Activated effector memory CD4-positive, alpha-beta T cell treated with Interleukin-2 at 50 U/mL for 16 hours (primary cell): ENCODE measurements at places on chromosomes 1 and 21.

GRCh38 chr21:34734696-34735095, 65.9 kb downstream of the CLIC6 start:
- no peak for DNase-seq

GRCh38 chr1:232018231-232019025, 391.8 kb downstream of the DISC1 start:
- DNase-seq = no peak

GRCh38 chr1:33311706-33312412, 9.0 kb downstream of the A3GALT2 start:
- DNase-seq = no peak

- no peak for DNase-seq
Measured at GRCh38 chr21:26473471-26473870, 99.6 kb downstream of the CYYR1 start.

DNA sequence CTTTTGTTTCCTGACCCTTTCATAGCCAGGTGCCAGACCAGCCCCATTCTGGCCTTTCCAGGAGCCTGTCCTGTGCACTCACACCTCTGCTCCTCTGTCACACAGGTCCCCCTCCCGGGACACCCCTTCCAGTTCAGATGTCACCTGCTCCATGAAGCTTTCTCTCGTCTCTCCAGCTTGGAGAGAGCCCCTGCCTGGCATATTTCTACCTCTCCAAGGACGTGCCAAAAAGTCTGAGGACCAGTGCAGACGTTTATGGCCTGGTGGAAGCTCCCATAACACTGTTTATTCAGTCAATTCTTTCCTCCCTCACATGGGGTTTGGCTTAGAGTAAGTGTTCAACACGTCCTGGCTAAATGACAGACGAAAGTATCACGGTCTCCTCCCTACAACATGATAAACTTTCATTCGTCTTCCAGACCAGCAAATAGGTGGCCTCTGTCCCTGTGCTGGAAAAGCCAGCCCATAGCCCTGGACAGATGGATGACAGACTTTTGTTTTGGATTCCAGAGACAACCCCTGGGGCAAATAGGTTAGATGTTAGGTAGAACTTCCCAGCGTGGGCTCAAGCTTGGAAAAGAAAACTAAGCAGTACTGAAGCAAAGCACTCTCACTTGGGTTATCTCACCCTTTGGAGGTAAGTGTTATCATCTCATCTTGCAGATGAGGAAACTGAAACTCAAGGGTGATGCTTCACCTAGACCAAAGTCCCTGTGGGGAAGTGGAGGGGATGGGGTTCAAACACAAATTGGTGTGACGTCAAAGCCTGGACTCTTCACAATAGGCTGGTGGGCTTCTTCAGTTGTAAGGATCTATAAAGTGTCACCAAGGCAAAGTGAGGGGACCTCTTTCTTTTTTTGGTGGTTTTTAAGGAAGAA, 52.9 kb upstream of the ECE1 start:
- no peak for DNase-seq

DNA sequence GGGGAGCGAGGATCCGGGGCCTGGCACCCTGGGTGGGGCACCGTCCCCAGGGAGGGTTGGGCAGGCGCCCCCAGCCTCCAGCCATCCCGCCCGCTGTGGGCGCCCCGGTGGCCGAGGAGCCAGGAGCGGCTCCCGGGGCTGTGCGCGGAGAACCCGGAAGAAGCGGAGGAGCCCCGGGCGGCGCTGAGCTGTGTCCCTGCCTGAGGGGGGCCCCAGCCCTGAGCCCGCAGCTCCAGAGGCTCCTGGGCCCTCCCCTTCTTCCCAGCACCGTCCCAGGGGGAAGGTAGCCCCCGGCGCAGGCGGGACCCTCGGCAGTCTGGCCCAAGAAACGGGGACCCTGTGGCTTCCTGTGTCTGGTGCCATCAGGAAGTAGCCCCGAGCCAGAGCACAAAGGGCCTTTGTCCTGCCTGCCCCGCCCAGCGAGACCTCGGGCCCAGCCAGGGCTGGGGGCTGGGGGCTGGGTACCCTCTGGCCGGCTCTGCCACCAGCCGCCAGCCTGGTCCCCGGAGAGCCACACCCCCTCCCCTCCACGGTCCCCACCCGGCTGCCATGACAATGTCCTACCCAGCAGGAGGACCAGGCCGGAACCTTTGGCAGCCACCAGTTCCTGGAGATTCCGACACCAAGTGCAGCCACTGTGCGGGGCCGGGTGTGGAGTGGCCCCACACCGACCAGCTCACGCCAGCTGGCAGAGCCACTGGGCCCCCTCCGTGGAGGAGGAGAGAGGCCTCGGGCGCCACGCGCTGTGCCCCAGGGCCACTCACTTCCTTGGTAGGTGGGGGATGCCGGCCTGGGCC, 15.6 kb upstream of the TTLL10 start:
- DNase-seq = peak; percentile 36

GRCh38 chr1:203797948-203798655, 2.7 kb downstream of the ZBED6 start:
- DNase-seq = no peak

GRCh38 chr1:160636076-160636475, 10.8 kb downstream of the SLAMF1 start:
- DNase-seq = no peak

DNA sequence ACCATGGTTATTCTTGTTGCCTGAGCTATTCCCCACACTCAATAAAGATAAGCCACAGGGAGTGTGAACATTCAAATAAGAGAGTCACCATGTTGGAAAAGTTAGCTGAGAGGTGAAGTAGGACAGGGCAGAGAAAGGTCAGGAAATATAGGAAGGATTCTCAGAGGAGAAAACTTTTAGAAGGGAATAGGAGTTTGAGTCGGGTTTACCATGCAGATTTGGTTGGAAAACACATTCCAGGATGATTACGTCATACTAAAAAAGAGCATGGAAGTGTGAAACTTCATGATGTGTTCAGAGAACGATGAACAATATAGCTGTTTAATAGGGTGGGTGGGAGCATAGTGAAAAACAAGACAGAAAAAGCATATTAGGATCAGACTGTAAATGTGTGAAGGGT, 1125.3 kb upstream of the ADGRL2 start:
- no peak for DNase-seq

DNA sequence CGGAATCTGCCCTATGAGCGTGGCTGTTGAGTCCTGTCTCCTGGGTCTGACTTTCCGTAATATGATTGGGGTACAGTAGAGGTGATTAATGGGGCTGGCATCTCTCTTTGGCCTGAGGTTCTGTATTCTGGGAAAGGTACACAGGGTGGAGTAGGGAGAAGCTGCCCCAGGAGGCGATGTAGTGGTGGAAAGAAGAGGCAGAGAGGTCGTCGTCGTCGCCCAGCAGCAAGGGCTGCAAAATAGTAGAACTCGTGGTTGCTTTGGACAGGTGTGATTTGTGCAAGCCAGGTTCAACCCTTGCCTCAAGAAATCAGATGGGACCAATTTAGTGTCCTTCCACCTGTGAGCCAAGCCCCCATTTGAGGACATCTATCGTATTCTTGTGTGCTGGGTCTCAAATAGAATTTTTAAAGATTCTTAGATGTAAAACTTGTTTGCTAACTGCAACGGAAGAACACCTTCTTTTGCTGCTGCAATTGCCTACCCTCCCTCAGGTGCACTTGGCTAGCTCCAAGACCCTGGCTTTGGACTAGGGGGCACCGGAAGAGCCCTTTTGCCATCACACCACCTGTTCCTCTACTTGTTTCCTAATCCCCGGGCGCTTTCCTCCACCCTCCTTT, 1.3 kb upstream of the HMGN2 start:
- no peak for DNase-seq

DNA sequence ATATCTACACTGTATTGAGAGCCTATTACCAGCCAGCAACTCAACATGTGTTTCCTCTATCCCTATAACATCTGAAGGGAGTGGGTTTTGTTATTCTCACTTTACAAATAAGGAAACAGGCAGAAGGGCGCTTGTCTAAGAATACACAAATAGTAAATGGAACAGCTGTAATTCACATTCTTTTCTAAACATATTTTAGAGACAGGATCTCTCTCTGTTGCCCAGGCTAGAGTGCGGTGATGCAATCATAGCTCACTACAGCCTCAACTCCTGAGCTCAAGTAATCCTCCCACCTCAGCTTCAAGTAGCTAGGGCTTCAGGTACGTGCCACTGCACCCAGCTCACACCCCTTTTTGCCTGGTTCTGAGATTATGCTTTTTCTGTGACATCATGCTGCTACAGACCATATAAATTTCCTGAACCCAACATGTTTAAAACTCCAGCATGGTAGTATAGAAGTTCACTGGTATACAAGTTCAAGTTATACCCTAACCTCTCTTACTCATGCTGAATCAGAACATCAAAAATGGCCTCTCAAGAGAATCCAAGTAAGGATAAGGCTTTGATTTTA, 8.6 kb upstream of the TACSTD2 start:
- no peak for DNase-seq

- no peak for DNase-seq
Measured at GRCh38 chr1:2134621-2135307, 59.8 kb downstream of the FAAP20 start.

DNA sequence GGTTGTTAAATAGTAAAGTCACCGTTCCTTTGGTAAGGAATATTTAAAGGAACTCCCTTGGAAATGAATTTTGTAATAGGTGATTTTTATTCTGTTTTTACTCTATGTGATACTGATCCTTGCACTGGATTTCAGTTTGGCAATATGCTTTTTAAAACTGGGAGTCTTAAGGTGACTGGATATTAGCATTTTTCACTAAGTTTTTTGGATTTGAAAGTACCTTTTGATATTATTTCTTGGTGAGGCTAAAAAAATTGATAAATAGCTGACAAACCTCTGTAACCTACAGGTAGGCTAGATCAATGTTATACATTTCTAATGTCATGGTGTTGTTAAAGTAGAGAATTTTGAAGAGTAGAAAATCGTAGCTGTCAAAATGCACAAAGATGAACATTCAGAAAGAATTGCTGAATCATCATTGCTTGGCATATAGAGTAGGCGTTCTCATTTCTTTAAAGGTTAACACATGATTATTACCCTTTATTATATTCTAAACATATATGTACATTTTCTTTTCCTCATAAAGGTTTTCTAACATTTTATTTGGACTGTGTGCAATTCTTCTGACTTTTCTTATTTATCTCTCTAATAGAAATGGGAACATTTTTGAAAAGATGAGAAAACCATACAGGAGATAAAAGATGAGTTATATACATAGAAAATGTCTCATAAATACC, 1.5 kb upstream of the DNAJB4 start:
- DNase-seq = no peak

DNA sequence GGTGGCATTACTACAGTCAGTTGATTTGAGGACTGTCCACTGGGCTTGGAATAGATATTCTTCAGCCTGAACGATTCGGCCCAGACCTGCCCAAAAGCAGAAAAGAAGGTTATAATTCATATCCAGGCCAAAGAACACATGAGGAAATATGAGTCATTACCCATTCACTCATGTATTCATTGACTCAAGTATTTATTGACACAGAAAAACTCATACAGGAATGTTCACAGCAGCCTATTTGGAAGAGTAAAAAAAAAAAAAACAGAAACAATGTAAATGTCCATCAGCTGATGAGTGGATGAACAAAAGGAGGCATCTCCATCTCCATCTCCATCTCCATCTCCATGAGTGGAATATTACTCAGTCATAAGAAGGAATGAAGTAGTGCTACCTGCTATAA, 15.9 kb downstream of the ZMYND12 start:
- no peak for DNase-seq

DNA sequence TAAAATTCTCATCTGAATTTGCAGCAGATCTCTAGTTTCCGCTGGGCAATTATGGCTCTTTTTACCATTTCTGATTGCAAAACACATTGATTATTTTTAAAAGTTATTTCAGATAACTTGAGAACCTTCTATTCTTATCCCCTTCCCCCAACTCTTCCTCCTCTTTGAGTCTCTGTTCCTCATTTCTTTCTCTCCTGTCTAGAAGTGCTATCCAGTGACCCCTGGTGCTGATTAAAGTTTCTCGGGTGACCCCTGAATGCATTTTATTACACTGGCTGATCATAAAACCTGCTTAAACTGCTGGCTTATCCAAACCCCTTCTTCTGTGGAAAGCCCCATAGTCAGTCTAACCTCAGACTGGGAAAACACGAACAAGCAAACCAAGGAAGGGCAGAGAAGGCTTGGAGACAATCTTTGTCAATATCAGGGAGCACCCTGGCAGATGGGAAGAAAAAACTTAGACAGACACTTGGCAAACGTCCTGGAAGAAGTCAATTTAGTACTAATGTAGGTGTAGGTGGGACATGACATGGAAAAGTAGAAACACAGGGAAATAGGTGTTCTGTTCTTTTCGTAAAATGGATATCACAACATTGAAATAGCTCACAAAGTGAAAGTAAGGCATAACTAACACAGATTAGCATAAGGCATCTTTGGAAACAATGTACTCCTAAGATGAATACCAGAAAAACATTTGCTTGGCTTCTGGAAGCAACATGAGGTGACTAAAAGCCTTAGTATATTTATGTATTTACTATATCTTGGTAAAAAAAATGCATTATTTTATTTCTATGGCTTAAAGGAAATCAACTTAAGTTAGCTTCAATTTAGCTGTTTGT, 61.4 kb downstream of the GORAB start:
- no peak for DNase-seq

DNA sequence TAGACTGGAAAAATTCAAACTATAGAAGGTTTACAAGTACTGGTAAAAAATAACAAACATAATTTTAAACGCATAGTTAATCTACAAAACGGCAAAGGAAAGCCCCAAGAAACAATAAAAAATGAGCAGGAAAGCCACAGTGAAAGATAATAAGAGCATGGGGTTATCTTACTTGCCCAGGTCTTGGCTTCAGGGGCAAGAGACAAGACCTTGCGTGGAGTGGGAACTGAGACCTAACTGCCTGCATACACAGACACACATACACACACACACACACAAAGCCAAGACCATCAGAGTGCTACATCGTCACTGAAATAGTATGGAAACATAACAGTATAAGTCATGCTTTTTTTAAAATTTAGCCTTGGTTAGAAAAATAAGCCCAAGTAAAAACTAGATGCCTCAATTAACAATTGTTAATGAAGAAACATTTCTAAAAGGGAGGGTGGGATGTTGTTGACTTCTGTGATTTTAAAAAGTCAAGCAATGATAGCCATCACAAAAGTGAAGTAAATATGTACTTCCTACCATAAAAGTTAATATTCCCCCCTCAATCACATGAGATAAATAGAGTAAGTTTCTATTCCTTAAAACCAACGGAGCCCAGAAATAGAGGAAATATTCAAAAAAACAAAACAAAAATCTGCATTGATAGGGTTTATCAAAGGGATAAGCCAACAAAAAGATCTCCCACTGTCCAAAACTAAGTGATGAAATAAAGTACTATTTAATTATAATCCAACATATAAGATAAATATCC, 29.4 kb upstream of the CRP start:
- DNase-seq = no peak

DNA sequence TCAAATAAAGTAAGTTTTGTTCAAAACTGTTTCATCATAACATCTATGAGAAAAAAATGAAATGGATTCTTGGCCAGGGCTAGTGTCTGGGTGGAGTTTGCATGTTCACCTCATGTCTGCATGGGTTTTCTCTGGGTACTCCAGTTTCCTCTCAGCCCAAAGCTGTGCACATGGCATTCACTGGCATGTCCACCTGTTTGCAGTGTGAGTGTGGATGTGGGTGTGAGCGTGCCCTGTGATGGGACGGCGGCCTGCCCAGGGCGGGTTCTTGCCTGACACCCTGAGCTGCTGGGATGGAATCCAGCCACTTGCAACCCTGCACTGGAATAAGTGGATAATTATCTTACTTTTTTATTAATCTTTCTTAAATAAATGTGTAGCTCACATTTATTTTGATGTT, 185.5 kb downstream of the RYR2 start:
- DNase-seq = no peak
